Endothelial cell of umbilical vein (primary cell): ENCODE measurements at places on chromosomes 12 and 14. TPM values are rescaled to one million over a fixed set of nuclear protein-coding genes. Genes with fewer than 3 reads are reported as not detected.

DNA sequence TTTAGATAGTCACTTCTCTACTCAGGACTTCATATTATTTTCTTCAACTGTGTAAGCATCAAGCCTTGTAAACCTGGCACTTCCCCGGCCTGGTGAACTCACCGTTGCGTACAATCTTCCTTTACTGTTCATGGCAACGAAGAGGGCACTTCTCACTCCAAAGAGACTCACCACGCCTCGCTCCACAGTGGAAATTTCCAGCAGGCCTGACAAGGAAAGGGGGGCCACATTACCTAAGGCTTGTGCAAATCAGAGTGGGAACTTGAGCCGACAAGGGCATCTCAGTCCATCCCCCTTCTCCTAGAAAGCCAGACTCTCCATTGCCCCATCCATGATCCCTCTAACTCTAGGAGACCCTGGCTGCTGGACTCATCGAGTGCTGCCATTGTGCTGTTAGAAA is 1.6 kb downstream of the FGF6 start:
- no peak for DNase-seq

The PELI2 gene
- polyA plus RNA-seq: 9.9 and 11.5 TPM in 2 replicates

DNA sequence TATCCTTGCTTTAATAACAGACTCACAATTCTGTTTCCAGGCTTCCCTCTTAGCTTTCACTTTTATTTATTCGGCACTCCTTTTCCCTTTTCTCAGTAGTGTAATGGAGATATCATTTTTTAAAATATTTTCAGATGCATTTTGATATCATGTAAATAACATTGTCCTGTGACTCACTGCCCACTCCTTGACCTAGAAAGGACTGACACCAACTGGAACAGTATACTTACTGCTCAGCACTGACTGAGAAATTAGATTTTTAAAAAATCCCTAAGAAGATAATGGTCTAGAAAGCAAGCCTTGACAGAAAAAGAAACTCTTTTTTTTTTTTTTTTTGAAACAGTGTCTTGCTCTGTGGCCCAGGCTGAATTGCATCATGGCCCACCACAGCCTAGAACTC is 118.0 kb upstream of the FSCB start:
- DNase-seq: no peak

DNA sequence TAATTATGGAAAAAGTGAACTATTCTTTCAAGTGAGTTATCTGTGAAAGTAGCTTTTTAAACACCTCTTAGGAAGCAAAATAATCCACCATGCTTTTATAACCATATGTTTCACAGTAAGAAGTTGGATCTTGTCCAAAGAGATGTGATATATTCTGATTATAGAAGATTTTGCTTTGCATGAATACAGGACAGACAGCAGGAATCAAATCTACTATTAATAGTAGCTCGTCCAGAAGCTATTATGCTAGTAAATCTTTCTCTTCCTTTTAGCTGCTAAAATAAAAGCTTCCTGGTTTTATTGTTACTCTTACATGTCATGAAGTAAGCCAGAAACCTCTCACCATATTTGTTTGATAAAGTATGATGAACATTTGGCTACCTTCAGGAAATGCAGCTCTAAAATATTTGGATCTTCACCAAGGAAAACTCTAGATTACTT is 257.0 kb downstream of the IPO8 start:
- no peak for DNase-seq

DNA sequence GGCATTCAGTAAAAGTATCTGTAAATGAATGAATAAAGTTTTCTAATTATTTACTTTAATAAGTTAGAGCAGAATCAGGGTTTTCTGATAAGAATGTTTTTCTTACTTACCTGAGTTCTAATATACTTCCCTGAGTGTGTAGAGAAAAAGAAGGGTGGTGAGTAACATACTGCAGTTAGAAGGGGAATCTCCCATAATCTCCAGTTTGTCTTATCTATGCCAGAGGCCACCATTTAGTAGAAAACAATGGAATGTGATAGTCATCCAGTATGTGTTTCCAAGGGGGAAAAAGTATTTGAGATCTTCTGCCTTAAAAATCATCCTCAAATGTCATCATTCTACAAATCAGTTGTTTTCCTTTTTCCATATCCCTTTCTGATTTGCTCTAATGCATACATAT is 56.5 kb upstream of the PAWR start:
- DNase-seq: no peak

The KRT79 gene
- not detected in 2 replicates for polyA plus RNA-seq

The PSMC6 gene
- polyA plus RNA-seq: 25.9 and 44.0 TPM in 2 replicates

DNA sequence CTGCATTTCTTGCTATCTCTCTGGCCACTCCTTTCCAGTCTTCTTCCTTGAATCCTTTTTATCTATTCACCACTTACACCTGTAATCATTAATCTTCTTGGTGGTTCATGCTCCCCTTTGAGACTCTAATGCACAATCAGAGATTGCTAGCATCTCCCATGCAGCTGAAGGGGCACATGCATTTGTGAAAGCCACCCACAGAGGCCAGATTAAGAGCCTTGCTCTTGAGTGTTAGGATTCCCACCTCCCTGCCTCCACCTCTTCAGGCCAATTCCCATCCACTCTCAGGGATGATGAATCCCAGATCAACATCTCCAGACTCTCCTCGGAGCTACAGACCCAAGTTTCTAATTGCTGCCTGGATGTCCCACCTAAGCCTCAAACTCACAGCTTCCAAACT is 19.4 kb upstream of the KRT18 start:
- DNase-seq: no peak

DNA sequence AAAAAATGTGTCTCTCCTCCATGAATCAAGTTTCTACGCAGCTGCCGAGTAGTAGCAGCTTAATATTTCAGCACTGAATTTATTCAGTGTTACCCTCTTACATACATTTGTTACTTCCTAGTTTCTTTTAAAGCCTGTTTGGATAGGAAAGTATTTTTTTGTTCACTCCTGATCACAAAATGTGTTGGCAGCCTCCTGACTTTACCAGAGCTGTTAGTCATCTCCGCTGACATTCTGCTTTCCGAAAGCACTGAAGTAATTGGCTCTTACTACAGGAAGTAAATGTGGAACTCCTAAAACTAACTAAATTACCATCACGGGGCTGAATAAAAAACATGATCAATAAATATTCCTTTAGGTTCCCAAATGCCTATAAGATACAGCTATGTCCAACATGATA is 225.5 kb downstream of the EPS8 start:
- DNase-seq: peak; percentile 49

GRCh38 chr14:72527591-72527990 is 366.3 kb downstream of the DPF3 start:
- no peak for DNase-seq

The NOXRED1 gene
- 0.03 and 0.15 TPM in 2 replicates for polyA plus RNA-seq

GRCh38 chr12:129887101-129887500 is 16.7 kb downstream of the TMEM132D start:
- DNase-seq: no peak
